Heart right ventricle (tissue), 16 donors: ENCODE measurements at places on chromosomes 3 and 15. TPM values are rescaled to one million over a fixed set of nuclear protein-coding genes. Genes with fewer than 3 reads are reported as not detected.

GRCh38 chr15:39774688-39775267, 7.9 kb downstream of the FSIP1 start:
- DNase-seq: no peak

GRCh38 chr3:13068269-13069010, 4.8 kb downstream of the IQSEC1 start:
- no peak for DNase-seq

DNA sequence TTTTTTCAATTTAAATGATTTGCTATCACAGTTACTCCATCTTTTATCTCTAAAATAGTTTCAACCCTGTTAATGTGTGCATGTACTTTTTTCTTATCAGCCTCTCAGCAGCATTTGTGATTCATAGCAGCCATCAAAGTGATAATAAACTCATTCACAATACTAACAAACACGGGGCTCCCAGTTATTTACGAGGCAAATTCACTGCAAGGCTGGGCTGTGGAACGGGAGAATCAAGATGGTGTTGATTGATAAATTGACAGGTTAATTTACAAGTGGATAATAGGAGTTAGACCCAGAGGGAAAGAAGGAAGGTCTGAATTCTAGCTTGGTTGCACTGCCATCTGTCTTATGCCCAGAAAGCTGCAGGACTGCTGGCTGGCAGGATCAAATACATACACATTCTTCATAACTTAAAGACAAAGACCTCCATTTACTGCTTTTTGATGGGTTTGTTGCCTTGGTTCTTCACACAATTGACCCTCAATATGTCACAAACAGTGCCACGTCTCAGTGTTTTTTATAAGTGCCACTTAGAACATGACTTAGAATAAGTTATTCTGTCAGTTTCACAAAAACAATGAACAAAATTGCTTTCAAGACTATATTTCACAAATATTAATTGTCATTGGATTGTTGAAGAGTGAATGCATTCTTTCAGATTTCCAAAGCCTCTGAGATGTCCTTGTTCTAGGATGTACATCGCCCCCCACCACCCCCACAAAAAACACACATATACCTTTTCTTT, 562.8 kb downstream of the NR2F2 start:
- DNase-seq: no peak

DNA sequence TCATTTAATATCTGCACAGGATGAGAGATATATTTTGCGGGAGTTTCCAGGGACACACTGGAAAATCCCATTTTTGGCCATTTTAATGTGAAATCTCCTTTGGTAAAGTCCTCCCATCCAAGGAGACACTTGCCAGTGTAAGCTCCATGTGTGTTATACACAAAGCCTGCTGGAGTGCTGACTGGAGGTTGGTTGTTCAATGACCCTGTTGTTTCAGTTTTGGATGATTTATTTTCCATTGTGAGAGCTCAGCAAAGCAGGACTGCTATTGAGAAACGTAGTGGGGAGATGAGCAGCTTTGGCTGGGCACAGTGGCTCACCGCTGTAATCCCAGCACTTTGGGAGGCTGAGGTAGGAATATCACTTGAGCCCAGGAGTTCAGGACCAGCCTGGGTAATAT, 127.7 kb downstream of the NUP210 start:
- no peak for DNase-seq

- no peak for DNase-seq
These were observed 12.4 kb upstream of the USP3 start for GRCh38 chr15:63491979-63492378.

Gene ZNF620
- total RNA-seq: 3.3 TPM

Gene CCR3
- total RNA-seq: not detected

Gene CIB2
- total RNA-seq: 16.4 TPM

DNA sequence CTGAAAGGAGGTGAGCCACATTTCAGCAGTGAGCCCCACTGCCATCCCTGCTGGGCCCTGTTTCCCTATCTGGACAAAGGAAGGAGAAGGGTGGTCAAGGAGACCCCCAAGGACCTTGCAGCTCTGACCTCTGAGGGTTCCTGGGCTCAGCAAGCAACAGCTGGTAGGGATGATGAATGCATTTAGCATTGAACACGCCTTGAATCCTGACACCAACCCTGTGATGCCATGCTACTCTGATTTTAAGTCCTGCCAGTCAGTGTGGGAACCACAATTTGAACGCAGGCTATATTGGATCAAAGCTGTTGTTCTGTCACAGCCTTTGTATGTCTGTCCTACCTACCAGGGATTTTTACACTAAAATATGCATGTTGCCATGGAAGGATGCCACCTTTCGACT, 6.5 kb downstream of the MPI start:
- DNase-seq: no peak

DNA sequence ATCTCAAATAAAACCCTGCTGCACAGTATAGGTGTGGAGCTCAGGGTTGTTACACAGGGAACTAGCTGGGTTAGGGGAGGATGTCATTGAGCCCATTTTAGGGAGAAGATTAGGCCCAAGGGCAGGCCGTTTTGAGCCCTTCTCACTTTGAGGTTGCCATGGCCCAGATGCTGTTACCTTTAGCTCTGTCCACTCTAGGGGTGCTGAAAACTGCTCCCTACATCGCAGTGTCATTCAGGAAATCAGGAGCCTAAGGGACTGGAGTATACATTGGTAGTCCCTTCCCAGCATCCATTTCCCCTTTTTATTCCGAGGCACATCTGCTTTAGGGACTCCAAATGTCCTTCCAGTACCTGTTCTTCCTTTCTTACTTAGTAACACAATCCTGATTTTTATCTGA, 79.0 kb upstream of the SELENOK start:
- DNase-seq: no peak

DNA sequence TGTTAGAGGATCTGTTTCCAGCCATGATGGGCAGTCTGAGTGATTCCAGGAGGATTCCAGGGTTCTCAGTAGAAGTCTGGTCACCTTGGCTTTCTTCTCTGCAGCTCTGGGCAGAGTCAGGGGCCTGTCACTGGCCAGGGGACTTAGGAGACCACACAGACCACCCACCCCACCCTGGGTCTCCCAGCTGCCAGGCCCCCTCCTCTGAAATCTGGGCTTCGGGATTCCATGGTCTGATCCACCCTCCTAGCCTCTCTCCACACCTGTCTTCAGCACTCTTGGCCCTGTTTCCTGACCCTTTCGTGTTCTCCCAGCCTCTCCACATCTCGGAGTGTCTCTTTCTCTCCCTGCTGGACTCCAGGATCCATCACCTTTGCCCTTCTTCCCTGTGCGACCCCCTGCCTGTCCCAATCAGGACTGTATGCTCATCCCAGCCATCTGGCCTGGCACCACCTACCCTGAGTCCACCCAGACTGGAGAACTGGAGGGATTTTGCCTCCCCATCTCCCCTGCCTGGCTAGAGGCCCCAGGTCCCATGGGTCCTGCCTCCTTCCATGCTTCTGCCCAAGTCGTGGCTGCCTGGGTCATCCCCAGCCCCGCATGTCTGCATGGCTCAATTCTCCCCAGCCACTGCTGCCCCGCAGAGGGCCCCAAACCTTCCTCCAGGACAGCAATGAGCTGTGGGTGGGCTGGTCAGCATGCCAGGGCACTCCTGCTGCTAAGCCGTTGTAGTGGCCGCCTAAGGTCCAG, 34.3 kb downstream of the GOLGA6L10 start:
- DNase-seq: no peak

DNA sequence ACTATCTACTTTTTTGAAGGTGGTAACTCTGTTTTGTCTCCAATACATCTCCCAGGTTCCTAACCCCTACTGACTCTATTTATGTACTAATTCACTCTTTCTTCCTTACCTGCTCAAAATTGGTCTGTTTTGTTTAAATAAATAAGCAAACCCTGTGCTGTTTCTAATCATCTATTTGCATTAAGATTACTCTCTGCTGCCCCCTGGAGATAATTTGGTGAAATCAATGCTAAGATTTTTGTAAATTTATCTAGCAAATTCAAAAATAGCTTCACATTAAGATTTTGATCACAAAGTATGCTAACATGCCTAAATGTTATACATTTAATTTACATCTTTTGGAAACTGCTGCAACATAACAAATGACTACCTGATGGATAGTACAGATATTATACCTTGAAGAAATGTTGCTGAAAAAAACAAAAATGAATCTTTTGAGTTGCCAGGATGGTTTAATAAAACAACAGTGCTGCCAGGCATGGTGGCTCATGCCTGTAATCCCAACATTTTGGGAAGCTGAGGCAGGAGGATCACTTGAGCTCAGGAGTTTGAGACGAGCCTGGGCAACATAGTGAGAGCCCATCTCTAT, 4.4 kb upstream of the CD200R1 start:
- DNase-seq: no peak

GRCh38 chr3:58109752-58110151, 101.0 kb downstream of the DNASE1L3 start:
- no peak for DNase-seq

- no peak for DNase-seq
These were observed 101.6 kb downstream of the CGNL1 start for GRCh38 chr15:57477736-57478522.

DNA sequence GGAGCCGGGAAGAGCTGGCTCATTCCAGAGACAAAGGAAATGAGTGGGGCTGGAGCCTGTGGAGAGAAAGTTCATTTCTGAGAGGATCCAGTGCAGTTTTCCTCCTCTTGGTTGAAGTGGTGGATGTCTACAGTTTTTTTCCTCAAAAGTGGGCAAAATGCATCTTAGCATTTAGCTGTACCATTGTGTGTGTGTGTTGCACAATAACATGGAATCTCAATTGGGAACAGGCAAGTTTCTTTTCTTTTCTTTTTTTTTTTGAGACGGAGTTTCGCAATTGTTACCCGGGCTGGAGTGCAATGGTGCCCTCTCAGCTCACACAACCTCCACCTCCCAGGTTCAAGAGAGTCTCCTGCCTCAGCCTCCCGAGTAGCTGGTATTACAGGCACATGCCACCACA, 101.5 kb upstream of the UBE2E1 start:
- no peak for DNase-seq

DNA sequence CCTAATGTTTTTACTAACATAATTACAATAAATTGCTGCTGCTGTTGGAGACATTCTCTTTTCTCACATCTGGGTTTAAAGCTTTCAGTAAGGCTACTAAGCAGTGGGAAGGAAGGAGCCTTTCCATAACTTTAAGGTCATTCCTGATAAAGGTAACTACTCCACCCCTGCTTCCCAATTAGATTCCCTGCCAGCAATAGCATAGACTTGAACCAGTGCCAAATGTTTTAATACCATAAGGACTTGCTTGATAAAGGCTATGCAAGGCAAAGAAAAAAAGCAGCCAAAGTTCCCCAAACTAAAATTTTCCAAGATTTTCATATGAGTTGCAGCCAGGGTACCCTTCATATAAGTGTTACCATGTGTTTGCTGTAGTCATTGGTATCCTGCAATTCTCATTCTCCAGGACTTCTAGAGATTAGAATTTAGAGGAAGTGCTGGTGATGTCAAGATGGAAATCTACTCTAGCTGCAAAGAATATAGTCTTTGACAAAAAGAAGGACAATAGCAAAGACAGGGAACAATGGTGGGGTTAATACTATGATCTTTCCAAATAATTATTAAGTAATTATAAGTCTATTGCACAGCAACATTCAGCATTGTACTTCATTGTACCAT, 106.1 kb downstream of the FILIP1L start:
- DNase-seq: no peak

DNA sequence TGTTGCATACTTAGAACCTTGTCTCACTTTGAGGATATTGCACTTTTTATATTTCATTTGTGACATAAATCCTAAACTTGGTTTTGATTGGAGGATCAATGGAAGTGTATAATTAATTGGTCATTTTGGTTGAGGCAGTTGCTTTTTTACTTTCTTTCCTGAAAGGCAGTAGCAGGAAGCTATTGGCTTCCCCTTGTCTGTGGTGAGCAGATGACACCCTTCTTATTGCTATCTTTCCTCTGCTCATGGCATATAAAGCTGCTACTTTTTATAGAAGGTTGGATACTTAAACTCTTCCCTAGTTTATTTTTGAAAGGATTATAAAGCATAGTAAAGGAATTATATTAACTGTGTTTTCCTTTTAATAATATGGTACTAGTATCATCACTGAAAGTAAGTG, 28.6 kb downstream of the FAM98B start:
- no peak for DNase-seq

Gene AQP9
- total RNA-seq: 0.76 TPM

Gene C3orf22
- not detected for total RNA-seq

- no peak for DNase-seq
These were observed 155.9 kb upstream of the TBL1XR1 start for GRCh38 chr3:177353140-177353539.

GRCh38 chr3:46701181-46701939, at the start of gene TMIE:
TMIE (plus strand) TSS chr3:46701392; CDS start chr3:46701488, 96 bp downstream.
- DNase-seq: peak; percentile 20

GRCh38 chr15:59437142-59437816, 707 bp upstream of the FAM81A start:
- no peak for DNase-seq

Gene UBXN7
- 32.3 TPM for total RNA-seq

Gene ROBO1
- total RNA-seq: 6.3 TPM

- no peak for DNase-seq
These were observed 59.7 kb downstream of the DCUN1D1 start for GRCh38 chr3:182920515-182921084.

DNA sequence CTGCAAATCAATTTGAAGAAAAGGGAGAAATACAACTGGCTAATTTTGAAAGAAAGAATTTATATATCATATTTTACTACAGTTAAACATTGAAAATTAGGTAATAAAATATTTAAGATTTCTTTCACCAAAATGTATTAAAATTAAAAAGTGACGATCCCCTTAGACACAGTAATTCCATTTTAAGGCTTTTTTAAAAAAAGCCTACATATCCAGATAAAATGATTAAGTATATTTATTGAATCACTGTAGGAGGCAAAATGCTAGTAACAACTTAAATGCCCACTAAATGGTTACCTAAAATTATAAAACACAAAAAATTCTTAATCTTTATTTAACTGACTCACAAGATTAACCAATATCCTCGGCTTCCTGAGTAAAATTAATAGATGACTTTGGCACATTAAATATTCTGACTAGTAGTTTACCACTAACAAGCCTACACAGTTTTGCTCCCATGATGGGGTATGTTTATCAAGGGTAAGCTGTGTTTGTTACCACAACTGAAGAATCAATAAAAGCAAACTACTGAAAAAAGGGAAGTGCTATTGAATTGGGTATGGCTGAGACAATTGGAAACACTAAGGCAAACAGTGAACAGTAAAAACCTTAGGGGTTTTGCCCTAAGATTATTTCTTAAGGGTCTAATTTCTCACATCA, 28.4 kb downstream of the ANKRD28 start:
- no peak for DNase-seq

- DNase-seq: no peak
These were observed 4.7 kb upstream of the GCSAM start for GRCh38 chr3:112137781-112138180.

- no peak for DNase-seq
These were observed 27.0 kb upstream of the TSPAN3 start for GRCh38 chr15:77097921-77098320.

- no peak for DNase-seq
These were observed 144.5 kb downstream of the RPLP1 start for GRCh38 chr15:69597061-69597592.

DNA sequence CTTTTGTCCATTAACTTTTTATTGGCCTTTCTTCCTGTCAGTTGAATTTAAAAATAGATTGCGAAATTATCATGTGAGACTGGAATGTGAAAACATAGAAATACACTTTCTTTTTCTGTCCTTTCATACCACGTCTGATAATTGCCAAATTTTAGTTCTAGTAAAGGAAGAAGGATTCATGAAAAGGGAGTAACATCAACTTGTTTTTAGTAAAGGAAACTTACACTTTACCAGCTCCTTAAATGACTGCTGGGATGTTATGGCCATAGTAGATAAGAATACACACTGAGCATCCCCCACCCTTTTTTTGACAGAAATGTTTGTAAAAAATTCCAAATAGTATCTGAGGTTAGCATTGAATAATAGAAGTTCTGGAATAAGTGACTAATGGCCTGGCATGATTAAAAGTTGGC, 137.9 kb downstream of the NEO1 start:
- no peak for DNase-seq

- no peak for DNase-seq
These were observed 12.2 kb downstream of the MYLK start for GRCh38 chr3:123871946-123872345.
